Psoas muscle (tissue), 8 donors: ENCODE measurements at places on chromosomes 12 and 14. TPM values are rescaled to one million over a fixed set of nuclear protein-coding genes. Genes with fewer than 3 reads are reported as not detected.

The GPATCH2L gene
- polyA plus RNA-seq: 17.6 TPM

The BDKRB1 gene
- polyA plus RNA-seq: not detected

The NFE2 gene
- 0.10 TPM for polyA plus RNA-seq

DNA sequence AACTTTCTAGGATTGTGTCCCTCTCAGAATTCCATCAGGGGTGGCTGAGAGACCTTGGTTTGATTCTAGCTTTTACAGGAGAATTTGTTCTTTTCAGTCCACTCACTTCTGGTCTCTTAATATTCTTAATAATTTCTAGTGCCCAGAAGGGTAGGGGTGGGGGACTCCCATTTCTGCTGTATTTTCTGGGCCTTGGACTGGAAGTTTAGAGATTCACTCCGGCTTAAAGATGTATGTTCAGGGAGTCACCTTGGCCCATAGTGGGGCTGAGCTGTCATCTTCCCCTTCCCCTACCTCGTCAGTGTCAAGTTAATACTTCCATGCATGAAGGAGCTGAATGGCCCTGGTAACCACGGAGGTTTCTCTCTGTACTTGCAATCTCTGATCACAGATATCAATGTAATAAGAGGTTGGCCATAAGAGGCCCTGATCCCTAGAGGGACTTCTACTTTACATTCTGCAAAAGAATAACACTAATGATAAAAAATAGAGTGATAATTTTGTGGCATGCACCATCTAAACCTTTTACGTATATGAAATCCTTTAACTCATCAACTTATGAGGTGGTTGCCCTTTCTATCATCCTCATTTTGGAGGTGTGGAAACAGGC, 6.7 kb downstream of the KRT81 start:
- DNase-seq: no peak

DNA sequence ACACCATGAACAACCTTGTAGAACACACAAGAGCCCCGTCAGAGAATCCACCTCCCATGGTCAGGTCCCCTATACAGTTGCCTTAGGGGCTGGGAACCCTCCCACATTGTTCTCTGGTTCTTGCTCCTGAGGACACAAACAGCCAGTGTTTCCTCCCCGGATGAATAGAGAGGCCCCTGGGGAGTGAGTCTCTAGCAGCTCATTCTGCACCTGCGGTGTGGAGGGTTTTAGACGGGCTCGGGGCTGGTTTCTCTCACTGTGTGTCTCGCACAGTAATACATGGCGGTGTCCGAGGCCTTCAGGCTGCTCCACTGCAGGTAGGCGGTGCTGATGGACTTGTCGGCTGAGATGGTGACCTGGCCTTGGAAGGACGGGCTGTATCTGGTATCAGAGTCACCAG, 1052.1 kb downstream of the TMEM121 start:
- DNase-seq: no peak

DNA sequence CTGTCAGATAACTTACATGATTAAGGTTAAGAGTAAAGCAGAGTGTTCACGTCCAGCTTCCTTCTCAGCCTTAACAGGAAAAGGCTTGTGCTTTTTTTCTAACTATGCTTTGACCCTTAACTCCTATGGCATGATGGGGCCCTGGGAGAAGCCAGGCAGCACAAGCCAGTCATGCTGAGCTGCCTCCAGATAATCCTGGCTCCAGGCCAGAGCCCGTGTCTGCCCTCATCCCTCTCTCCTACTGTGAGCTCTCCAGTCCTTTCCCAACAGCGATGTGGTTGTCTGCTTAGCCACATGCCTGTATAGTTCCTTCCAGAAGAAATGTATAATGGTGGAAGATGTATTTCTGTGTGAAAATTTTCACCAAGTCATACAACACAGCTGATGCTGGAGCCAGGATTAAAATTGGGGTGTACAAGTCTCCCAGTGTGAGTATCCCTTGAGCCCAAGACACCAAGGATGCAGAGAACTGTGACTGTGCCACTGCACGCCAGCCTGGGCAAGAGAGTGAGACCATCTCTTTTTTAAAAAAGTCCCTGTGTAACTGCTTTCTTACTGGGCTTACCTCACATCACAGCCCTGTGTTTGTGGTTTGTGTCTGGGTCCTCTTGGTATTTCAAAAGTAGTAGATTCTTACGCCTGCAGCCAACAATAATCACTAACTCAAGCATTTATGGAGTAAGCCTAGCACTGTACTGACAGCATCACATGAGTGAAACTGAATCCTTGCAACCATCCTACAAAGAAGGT, 7.9 kb upstream of the ITFG2 start:
- peak; percentile 73 for DNase-seq

DNA sequence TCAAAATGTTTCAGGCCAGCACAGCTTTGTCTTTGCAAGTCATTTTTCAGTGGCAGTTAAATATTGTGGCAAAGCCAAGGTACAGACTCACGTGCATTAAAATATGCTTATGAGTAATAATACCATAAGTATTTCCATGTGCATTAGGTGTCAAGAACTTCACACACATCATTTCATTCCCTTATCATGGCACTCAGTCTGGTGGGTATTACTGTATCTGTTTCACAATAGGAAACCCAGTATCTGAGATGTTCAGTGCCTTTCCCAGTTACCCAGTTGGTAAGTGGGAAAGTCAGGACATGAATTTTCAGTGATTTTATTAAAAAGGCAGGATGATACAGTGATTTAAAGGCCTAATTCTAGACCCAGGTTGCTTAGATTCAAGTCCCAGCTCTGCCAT, 52.9 kb downstream of the IFNG start:
- no peak for DNase-seq

DNA sequence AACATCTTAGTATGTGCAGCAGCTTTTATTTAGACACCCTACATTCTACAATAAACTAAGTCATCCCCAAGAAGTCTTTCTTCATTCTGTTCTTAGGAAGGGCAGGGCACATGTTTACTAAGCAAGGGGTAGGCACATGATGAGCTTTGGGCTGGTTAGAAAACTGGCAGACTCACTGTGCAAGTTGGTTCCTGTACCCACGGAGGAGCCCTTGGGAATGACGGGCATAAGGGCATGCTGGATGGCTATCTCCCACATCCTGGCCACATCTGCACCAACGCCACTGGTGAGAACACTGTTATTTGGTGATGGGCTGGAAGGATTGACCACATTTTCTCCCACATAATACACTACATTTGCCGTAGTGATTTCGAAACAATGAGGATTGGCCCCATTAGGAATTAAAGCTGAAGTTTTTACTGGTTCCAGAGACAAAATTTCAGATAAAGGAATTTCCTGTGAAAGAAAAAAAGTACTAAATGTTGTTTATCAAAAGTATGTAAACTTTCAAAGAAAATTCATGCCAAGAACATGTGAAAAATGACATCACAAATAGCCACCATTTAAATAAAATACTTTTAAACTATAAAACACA, 297.0 kb downstream of the PRKD1 start:
- DNase-seq: no peak

DNA sequence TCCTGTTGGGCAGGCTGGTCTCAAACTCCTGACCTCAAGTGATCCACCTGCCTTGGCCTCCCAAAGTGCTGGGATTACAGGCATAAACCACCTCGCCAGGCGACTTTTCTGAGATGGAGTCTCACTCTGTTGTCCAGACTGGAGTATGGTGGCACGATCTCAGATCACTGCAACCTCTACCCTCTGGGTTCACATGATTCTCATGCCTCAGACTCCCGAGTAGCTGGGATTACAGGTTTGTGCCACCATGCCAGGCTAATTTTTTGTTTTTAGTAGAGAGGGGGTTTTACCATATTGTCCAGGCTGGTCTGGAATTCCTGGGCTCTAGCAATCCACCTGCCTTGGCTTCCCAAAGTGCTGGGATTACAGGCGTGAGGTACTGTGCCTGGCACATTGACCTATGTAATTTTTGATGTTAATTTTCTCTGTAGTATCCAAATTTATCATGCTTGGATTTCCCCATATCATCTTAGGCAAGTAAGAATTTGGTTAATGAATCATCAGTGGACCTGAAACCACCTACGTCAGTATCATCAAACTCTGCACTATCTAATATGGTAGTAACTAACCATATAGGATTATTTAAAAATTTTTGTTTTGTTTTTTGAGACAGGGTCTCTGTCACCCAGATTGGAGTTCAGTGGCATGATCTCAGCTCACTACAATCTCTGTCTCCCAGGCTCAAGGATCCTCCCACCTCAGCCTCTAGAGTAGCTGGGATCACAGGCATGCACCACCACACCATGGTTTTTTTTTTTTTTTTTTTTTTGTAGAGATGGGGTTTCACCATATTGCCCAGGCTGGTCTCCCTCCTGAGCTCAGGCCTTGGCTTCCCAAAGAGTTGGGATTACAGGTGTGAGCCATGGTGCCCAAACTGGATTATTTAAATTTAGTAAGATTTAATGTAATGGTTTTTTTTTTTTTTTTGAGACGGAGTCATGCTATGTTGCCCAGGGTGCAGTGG, 11.9 kb upstream of the ATP5F1B start:
- DNase-seq: no peak
